ENCODE measurements at places on chromosomes 3 and 15. TPM values are rescaled to one million over a fixed set of nuclear protein-coding genes. Genes with fewer than 3 reads are reported as not detected.

The GOLGA8G gene
- under 0.01 TPM for total RNA-seq

The KY gene
- total RNA-seq, result 0.28 TPM

The DUOXA2 gene
- total RNA-seq, result not detected

The GRM2 gene
- not detected for total RNA-seq

The CHRFAM7A gene
- total RNA-seq, result 0.14 TPM

The ARRDC4 gene
- total RNA-seq, result 9.2 TPM

The LIPC gene
- total RNA-seq, result 1.3 TPM

The GREM1 gene
- 307 TPM for total RNA-seq

The RTP1 gene
- not detected for total RNA-seq

The TMCC1 gene
- 9.4 TPM for total RNA-seq

The CCR8 gene
- not detected for total RNA-seq

The GAP43 gene
- total RNA-seq, result 0.14 TPM

The SPSB4 gene
- not detected for total RNA-seq

The CCRL2 gene
- total RNA-seq, result 0.09 TPM

The SLC22A13 gene
- total RNA-seq, result 0.28 TPM

The FANCD2OS gene
- total RNA-seq, result not detected

The CACNA1D gene
- total RNA-seq, result 0.14 TPM
